Hematopoietic multipotent progenitor cell treated with erythropoietin and hydrocortisone succinate and interleukin-3 and kit ligand, for 4 days (in vitro differentiated cells): ENCODE measurements at places on chromosomes 2 and 18.

- no peak for DNase-seq
Observed at GRCh38 chr2:42337846-42338566, 23.0 kb downstream of the COX7A2L start.

DNA sequence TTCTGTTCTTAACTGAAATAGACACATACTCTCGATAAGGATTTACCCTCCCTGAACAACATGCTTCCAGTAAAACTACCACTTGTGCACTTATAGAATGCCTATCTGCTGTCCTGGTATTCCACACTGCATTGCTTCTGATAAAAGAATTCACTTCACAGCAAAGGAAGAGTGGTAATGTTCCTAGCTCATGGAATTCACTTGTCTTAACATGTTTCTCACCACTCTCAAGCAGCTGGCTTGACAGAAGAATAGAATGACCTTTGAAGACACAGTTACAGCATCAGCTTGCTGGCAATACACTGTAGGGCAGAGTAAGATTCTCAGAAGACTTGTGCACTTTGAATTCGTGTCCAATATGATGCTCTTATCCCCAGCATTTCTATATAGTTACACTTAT, 524.1 kb upstream of the CNTNAP5 start:
- DNase-seq = no peak

- DNase-seq = no peak
Observed at GRCh38 chr2:152564754-152565551, 152.3 kb downstream of the PRPF40A start.

DNA sequence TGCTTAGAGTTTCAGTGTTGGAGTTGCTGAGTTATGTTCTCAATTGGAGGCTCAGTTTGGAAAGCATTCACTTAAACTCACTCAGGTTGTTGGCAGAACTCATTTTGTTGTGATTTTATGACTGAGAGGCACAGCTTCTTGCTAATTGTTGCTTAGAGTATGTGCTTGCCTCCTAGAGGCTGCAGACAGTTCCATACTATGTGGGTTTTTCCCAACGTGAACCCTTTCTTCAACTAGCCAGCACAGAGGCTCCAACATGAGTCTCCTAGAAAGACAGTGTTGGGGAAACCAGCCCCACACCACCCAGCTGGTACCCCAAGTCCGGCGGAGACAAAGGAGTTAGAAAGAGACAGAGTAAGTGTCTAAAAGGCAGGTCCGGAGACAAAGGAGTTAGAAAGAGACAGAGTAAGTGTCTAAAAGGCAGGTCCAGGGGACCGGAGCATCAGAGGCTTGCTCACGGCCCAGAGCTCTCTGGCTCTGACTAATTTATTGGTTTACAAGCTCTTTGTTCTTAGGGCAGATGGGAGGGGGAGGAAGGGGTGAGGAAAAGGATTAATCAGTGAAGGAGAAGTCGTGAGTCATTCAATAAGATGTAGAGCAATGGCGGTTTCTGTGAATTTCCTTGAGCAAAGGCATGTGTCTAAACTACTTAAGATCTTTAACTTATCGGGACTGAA, 999.7 kb upstream of the LRRTM1 start:
- no peak for DNase-seq

DNA sequence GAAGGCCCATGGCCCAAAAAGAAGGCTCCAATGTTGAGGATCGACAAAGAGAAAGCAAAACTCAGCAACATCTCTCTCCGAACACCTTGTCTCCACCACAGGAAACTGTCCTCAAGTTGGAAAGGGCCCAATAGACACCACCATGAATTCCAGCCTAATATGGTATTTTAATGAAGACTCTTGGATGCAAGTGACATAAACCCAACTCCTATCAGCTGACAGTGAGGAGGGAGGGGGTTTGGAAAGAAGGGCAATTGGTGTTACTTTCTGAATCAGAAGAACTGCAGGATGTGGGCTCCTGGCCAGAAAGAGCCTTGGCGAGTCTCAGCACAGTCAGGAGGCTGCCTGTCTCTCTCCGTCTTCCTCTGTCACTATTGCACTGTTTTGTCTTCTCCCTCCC, 40.3 kb upstream of the SIGLEC15 start:
- peak; percentile 41 for DNase-seq

GRCh38 chr2:88472811-88473210, 20.3 kb upstream of the FOXI3 start:
- no peak for DNase-seq

GRCh38 chr2:3628800-3629199, 29.2 kb upstream of the ALLC start:
- peak; percentile 25 for DNase-seq

- no peak for DNase-seq
Observed at GRCh38 chr2:165120740-165121467, 82.9 kb downstream of the SCN3A start.

DNA sequence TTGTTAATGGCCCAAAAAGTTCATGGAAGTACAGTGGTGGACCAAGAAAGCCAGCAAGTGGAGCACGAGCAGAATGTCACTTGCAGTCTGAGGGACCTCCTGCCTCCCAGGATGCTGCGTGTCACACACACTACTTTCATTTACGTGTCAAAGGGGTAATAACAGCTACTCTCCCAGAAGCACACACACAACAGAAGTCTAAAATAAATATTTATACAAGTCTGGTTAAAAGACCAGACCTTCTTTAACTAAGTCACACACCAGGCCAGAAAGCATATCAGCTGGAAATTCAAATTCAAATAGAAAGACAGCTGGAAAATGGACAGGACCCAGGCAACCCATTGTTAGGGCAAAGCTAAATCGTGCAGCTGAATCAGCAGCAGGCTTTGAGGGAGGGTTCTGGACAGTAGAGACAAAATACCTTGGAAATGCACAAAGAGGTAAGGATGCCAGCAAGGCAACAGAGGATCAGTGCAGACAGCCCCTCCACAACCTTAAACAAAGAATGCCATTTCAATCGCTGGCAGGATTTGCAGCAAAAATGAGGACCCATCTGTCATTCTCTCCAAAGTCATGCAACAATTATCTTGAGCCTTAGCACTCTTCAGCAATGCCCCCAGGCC, 160.5 kb downstream of the TMEM163 start:
- no peak for DNase-seq

- no peak for DNase-seq
Observed at GRCh38 chr2:109352056-109352897, 223.3 kb downstream of the SH3RF3 start.

- DNase-seq = no peak
Observed at GRCh38 chr2:150963336-150963735, 298.3 kb downstream of the RBM43 start.

GRCh38 chr2:218216336-218216673, 684 bp upstream of the ARPC2 start:
- no peak for DNase-seq

GRCh38 chr18:35856178-35856577, 116.3 kb upstream of the RMP24 start:
- no peak for DNase-seq

DNA sequence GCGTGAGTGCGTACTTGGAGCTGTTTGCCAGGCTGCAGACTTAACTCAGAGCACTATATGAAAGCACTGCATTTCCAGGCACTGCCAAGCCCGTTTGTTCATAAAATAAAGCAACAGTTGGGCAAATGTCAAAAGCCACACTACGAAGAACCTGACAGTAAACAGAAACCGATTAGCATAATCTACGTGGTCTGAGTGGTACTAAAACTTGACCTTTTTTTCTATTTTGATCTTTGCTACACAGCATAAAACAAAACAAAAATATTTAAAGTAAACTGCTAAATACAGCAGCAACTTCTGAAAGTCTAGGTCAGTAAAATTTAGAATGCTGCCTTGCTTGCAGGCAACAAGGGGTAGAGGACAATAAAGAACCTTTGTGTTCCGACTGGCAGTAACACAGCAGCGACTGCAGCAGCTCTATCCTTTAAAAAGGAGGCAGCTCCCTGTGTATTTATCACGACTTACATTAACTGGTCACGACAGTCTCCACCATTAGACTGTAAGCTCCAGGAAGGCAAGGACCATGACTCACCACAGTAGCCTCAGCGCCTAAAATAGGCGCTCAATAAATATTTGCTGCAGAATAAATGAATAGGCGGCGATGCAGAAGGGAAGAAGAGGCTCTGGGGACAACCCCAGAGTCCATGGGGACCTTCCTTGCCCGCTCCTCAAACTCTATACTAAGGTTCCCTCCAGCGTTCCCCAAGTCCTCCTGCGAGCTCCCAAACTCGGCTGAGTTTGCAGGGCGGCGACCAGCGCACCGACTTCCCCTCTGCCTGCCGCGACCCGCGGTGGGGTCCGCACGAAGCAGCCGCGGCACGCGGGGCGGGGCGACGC, 902 bp downstream of the SS18 start:
- DNase-seq = peak; percentile 43

DNA sequence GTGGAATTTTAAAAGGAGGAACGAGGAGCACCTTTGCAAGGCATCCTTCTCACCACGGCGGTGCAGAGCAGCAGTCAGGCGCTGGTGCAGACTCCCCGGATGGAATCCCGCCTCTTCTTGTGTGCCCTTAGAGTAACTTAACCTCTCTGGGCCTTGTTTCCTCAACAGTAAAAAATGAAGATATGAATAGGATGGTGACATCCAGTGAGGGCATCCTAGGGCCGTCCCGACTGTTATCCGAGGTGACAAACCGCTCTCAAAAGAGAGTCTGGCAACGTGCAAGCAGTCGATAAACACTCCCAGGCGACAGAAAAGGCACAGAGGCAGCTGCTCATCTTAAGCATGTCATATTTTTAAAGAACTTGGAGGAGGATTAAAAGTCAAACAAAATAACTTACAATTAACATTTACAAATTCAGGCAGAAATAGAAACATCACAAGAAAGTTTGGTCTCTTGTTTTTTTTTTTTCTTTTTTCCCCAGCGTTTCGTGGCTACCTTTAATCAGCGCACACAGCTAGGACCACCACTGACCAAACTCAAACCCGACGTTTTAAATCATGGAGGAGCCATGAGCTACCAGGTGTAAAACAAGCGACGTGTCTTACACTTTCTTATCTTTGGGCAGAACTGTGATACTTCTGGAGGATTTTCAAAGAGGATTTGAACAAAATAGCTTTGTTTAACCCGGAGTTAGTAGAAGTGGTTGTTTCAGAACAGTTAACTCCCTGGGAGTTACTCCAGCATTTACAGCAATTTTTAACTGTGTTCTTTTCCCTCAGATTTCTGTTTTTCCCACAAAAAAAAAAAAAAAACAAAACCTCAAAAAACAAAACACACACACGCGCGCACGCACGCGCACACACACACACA, 2.1 kb downstream of the MBP start:
- peak; percentile 78 for DNase-seq

DNA sequence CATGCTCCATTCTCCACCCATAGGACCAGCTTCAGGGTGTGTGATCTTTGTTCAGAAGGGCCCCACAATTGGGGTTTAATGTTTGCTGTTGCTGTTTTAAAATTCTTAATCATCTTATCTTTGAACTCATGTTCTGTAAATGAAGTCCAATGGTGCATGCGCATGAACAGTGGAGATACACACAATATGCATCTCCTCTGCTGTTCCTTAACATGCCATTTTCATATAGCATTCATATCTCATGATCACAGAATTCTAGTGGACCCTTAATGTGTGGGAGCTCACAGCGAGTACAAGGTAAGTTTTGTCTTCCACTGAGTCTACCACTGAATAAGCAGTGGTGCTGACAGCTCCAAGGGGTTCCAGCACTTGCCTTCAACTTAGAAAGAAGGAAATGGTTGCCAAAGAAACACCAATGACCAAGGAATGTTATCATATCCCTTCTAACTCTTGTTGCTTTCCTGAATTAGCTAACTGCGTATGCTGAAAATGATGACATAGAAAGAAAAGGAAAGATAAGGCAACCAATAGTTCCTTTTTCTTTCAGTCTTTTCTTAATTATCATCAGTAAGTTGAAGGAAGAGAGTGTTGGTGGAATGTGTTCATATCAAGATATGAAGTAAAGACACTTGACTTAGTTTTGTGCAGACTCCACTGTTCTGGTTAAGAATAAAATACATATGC, 258.9 kb upstream of the FBXO11 start:
- DNase-seq = peak; percentile 73

GRCh38 chr2:25326326-25327013, 15.3 kb downstream of the DNMT3A start:
- DNase-seq = no peak

- DNase-seq = peak; percentile 25
Observed at GRCh38 chr2:101476605-101477208, 1.8 kb upstream of the RFX8 start.

DNA sequence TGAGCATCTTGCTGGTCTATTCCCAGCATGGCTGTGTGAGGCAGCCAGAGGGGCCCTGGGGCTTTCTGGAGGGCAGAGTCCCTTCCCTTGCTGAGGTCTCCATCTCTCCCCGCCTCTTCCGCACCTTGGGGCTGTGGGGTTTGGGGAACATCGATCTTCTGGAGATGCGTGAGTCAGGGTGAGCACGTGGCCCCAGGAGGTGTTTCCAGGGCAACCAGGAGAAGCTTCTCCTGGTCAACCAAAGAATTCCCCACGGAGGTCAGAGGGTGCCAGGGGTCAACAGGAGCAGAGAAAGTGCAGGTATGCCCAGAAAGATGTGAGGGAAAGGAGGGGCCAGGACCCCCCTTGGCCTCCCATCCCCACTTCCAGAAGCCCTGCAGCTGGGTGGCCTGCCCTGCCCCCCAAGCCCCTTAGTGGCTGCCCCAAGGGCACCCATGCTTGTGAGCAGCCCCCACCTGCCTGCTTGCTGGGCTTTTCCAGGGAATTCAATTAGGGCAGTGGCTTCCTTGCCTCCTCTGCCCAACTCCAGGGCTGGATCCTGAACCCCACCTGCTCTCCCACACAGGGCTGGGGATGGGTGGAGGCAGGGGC, 2.8 kb upstream of the PROM2 start:
- DNase-seq = no peak

- no peak for DNase-seq
Observed at GRCh38 chr2:43944915-43945314, 50.9 kb downstream of the LRPPRC start.

DNA sequence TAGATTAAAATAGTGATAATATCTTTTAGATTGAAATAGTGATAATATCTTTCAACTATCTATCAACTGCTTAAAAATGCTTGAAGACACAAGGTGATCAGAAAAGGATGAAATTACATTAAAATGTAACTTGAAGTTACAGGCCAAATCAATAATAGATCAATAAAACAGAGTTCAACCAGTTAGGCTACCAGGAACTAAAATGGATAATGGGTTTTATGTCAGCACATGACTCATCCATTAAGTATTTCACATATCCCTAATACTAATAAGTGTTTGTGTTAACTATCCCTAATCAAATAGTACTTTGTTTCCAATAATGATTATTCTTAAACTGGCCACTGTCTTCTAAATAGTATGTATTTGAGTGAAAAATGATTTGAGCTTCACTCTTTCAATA, 33.7 kb downstream of the CERKL start:
- no peak for DNase-seq

DNA sequence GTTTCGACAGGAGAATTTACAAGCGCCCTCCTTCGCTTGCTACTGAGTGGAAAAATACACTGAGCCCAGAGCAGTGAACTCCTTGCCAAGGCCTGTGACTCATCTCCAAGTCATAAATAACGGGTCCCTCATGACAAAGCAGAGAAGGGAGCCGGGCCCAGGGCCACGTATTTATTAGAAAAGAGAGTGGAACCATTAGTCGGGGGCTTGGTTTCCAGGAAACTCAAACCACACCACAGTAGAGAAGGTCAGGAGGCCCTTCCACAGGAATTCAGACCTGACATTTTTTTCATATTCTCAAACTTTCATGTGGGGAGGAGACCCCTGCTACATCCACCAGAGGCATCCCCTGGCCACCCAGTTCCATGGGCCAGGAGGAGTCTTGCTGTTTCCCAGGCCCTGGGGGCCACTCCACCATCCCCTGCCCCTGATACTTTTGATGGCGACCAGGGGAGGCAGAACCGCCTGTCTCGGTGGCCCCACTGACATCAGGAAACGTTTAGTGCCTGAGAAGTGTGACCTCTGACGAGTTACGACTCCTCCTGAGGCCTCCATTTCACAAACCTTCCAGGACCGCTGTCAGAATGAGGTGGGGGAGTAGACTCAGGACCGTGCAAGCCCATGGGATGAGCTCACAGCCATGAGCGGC, 289.7 kb downstream of the DYSF start:
- peak; percentile 5 for DNase-seq
